ENCODE measurements at places on chromosomes 16 and 17. TPM values are rescaled to one million over a fixed set of nuclear protein-coding genes. Genes with fewer than 3 reads are reported as not detected.

DNA sequence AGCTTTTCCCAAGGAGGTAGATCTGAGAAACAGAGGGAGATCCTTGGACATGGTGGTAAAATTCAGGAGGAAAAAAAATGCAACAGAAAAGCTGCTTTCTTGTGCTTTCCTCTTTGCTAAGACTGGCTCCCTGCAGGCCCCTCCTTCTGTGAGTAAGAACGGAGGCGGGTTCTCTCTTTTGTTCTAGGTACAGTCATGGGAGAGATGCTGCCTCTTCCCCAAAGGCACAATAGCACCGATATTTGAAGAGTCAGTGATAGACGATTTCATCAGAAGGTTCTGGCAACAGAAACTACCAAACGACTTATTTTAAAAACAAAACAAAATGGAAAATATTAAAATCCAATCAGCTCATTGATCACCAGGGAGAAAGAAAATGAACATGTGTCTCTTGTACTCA lies 32.6 kb upstream of the KIFC3 start:
- no peak for DNase-seq
- H3K27me3 ChIP-seq, result no peaks in the 10 kb centered on the region
- H3K4me3 ChIP-seq, result no peak overlapping the region
- no peaks in the 10 kb centered on the region for H3K4me1 ChIP-seq
- no peak overlapping the region for H3K27ac ChIP-seq

- no peaks in the 10 kb centered on the region for H3K27me3 ChIP-seq
- no peak overlapping the region for H3K27ac ChIP-seq
- no peaks in the 10 kb centered on the region for H3K4me1 ChIP-seq
- DNase-seq, result no peak
These were observed 47.4 kb downstream of the CEP95 start for GRCh38 chr17:64554028-64554637.

GRCh38 chr17:30996486-30996885 lies 25.6 kb downstream of the RNF135 start:
- no peak for DNase-seq
- no peak overlapping the region for H3K27ac ChIP-seq
- H3K4me3 ChIP-seq, result no peak overlapping the region

- H3K36me3 ChIP-seq, result no peaks in the 10 kb centered on the region
- no peaks in the 10 kb centered on the region for H3K4me1 ChIP-seq
- no peak for DNase-seq
- H3K27me3 ChIP-seq, result no peaks in the 10 kb centered on the region
- peak overlapping the region; percentile 43 for H3K27ac ChIP-seq
These were observed 4.8 kb downstream of the PITPNC1 start for GRCh38 chr17:67381929-67382257.

DNA sequence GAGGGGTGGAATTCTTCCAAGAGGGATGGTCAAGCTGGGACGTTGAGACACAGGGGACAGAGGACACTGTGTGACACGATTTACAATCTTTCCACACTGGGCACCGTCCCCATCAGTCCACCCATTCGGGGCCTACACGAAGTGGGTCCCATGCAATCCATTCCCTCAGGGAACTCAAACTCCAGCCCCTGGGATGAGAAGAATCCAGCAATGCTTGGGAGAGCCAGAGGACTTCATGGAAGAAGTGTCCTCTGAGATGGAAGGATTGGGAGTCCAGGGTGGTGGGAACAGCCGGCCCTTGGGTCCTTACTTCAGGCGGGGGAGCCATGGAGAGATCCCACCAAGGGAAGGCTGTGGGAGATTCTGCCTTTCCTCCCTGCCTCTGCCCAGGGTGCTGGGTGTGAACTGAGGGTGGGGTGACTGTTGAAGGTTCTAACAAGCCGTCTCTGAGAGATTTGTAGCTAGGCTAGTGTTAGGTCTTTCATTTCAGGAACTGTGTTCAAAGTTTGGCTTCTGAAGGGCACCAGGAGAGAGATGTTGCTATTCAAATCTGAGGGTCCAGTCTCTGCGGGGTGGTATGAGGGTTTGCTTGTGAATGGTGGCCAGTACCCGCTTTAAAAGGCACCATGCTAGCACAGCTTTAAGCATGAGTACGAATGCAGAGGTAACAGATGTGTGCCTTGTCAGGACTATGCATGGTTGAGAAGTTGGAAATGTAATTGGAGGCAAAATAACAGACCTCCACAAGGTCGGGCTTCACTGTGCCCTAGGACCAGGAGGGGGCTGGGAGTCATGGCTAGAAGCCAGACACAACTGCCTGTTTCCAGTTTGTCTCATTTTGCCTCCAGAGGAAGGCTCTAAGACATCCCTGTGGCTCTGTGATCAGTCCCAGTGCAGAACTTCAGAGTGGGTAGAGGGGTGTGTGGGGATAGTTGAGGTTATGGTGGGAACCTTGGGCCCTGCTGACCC lies 1.9 kb downstream of the ATP1B2 start:
- H3K27me3 ChIP-seq, result no peaks in the 10 kb centered on the region
- peak; percentile 25 for DNase-seq

DNA sequence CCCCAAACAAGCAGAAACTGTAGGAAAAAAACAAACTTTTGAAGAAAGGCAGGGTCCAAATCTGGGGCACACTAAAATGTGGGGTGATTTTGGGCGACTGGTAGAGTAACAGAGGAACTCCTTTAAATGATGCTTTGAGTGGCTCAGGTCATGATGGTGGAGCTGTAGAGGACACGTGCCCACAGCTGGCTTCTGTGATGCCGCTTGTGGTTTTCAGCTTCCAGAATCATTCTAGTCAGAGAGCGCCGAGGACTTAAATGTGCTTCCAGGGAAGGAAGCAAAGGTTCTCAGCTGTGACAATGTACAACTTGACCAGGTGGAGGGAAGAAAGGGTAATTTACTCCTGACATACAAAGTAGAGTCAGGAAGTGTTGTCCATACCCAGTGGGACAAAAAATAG lies 162.4 kb downstream of the LGALS9B start:
- peaks cover 4% of the 10 kb centered on the region for H3K36me3 ChIP-seq
- DNase-seq, result no peak
- H3K4me1 ChIP-seq, result no peaks in the 10 kb centered on the region
- no peak overlapping the region for H3K4me3 ChIP-seq
- H3K27ac ChIP-seq, result no peak overlapping the region

- H3K27me3 ChIP-seq, result no peaks in the 10 kb centered on the region
- H3K27ac ChIP-seq, result peak overlapping the region; percentile 54
- no peak for DNase-seq
- H3K4me1 ChIP-seq, result peaks cover 6% of the 10 kb centered on the region
- H3K4me3 ChIP-seq, result no peak overlapping the region
- H3K36me3 ChIP-seq, result no peaks in the 10 kb centered on the region
These were observed 59.4 kb upstream of the SIAH1 start for GRCh38 chr16:48444574-48444973.

DNA sequence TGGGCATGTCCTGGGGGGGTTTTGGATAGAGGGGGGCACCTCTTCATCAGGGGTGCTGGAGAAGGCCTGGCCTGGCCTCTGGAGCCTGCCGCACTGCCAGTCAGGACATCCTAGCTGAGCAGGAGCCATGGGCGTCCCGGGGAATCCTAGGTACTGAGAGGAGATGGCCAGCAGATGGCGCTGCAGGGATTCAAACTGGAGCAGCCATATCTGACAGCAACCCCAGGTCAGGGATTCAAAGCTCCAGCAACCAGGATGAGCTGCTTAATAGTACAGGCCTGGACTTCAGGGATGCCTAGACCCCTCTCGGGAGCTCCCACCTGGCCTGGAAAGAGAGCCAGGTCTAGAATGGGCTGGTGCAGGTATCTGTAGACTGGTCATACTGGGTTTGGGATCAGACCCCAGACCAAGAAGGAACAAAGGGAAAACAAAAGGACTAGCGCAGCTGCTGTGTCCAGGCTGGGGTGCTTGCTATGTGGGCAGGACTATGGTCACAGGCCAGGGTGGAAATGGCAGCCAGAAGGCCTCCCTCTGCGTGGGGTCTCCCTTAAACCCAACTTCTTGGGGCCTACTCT lies 306.9 kb upstream of the RBFOX1 start:
- H3K36me3 ChIP-seq, result no peaks in the 10 kb centered on the region
- H3K4me1 ChIP-seq, result no peaks in the 10 kb centered on the region
- no peaks in the 10 kb centered on the region for H3K27me3 ChIP-seq
- DNase-seq, result peak; percentile 82
- no peak overlapping the region for H3K4me3 ChIP-seq
- no peak overlapping the region for H3K27ac ChIP-seq

DNA sequence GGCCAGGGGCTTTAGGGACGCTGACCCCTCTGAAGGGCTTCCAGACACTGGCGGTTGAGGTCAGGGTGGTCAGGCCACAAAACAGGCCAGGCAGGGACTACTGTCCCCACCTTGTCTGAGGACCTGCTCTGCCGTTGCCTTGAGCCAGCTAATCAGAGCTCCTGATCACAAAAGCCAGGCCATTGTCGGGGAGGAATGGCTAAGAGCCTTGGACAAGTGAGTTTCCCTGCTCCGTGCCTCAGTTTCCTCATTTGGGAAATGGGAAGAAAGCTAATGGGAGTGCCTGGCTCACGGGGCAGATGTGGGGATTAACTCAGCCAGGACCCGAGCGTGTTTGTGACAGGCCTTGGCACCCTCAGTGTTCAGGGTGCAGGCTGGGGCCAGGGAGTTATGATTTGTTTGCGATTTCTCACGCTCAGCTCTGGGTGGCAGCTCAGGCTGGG lies 246.5 kb upstream of the CIBAR2 start:
- no peak overlapping the region for H3K27ac ChIP-seq
- no peaks in the 10 kb centered on the region for H3K36me3 ChIP-seq
- H3K4me1 ChIP-seq, result peaks cover 6% of the 10 kb centered on the region

- DNase-seq, result no peak
- no peaks in the 10 kb centered on the region for H3K36me3 ChIP-seq
- no peaks in the 10 kb centered on the region for H3K27me3 ChIP-seq
- no peak overlapping the region for H3K27ac ChIP-seq
- no peaks in the 10 kb centered on the region for H3K4me1 ChIP-seq
These were observed 67.5 kb downstream of the SHISA6 start for GRCh38 chr17:11308531-11308930.

GRCh38 chr16:47064775-47065174 lies 79.0 kb downstream of the NETO2 start:
- H3K27ac ChIP-seq, result no peak overlapping the region
- no peaks in the 10 kb centered on the region for H3K27me3 ChIP-seq
- no peaks in the 10 kb centered on the region for H3K36me3 ChIP-seq
- H3K4me3 ChIP-seq, result no peak overlapping the region
- H3K4me1 ChIP-seq, result no peaks in the 10 kb centered on the region

DNA sequence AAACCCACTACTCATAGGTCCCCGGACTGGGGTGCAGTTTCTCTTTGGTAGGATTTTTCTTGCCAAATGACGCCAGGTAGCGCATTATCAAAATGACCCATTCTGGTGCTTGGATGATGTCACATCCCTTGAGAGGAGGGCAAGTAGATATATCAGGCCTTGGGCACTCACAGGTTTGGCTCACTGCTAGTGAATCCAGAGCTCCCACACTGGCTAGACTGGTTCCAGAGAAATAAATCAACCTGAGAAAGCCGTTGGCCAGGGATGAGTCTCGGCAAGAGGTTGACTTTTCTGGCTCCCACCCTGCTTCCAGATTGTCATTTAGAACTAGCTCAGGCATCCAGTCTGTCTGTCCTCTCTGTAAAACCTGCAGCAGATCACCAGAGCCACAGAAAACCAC lies 188.4 kb upstream of the MAF start:
- no peak overlapping the region for H3K27ac ChIP-seq
- no peaks in the 10 kb centered on the region for H3K36me3 ChIP-seq
- DNase-seq, result no peak
- no peaks in the 10 kb centered on the region for H3K27me3 ChIP-seq
- no peak overlapping the region for H3K4me3 ChIP-seq
- H3K4me1 ChIP-seq, result no peaks in the 10 kb centered on the region

DNA sequence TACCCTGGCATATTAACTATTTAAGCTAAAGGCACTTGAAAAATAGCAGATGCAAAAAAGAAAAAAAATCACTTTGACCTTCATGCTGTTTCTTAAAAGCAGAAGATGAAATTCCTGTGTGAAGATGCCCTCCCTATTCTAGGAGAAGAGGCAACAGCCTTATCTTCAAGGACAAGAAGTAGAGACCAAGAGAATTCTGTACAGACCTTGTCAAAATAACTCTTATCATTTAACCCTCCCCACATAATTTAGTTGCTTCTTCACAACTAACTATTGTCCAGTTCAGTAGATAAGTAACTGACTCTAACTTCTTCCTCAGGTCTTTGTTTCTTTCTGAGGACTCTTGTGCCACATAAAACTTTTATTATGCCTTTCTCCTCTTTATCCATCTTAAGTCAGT lies 72.0 kb upstream of the MARCHF10 start:
- H3K4me1 ChIP-seq, result no peaks in the 10 kb centered on the region
- H3K27ac ChIP-seq, result no peak overlapping the region
- no peak for DNase-seq
- no peaks in the 10 kb centered on the region for H3K27me3 ChIP-seq

DNA sequence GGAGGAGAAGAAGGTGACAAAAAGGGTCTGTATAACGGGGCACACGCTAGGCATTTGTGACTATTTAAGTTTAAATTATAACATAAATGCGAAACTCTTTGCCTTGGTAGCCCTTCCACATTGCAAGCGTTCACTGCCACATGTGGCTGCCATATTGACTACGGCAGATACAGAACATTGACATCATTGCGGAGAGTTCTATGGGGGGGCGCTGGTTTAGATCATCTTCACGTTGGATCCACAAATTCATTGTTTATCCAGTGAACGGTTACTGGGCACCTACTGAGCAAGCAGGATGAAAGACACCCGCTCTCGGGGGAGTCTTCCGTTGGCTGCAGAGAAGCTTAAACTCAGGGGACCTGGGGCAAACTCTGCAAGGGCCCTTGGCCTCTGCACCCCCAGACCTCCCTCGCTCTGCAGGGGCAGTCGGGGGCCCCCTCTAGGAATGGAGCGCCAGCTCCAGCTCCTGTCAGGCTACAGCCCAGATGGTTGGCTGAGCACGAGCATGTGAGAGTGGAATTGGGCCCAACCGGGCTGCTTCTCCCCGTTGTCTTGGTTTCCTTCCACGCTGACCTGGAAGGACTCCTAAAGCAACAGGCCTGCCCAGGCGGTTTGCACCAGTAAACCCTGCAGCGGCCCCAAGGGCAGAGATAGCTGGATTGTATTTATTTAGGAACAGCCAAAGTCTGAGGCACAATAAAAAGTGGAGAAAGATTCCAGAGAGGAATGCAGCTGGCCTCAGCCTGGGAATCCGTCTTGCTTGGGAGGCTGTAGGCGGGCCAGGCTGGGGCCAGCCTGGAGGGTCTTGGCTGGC lies 172.2 kb downstream of the SEC14L1 start:
- no peaks in the 10 kb centered on the region for H3K36me3 ChIP-seq
- H3K27me3 ChIP-seq, result no peaks in the 10 kb centered on the region
- peaks cover 19% of the 10 kb centered on the region for H3K4me1 ChIP-seq
- DNase-seq, result peak; percentile 83

- no peak overlapping the region for H3K4me3 ChIP-seq
- no peaks in the 10 kb centered on the region for H3K27me3 ChIP-seq
- H3K36me3 ChIP-seq, result no peaks in the 10 kb centered on the region
- no peak for DNase-seq
These were observed 61.8 kb downstream of the TMEM114 start for GRCh38 chr16:8528471-8528870.

GRCh38 chr17:16997514-16998429 lies 25.9 kb upstream of the TNFRSF13B start:
- peaks cover 4% of the 10 kb centered on the region for H3K4me1 ChIP-seq
- no peak for DNase-seq
- no peaks in the 10 kb centered on the region for H3K27me3 ChIP-seq
- no peak overlapping the region for H3K4me3 ChIP-seq

Gene TMED6
- 2.6 TPM for total RNA-seq

Gene KRT31
- not detected for total RNA-seq

Gene ABCA9
- total RNA-seq, result 2.0 TPM

Gene SPATA22
- total RNA-seq, result 0.31 TPM

Gene PRCD
- 2.2 TPM for total RNA-seq

Gene ADAMTS18
- 0.60 TPM for total RNA-seq

Gene SSTR5
- 6.7 TPM for total RNA-seq

Gene PHOSPHO1
- total RNA-seq, result 0.22 TPM

Gene PPL
- total RNA-seq, result 78.4 TPM

Gene RSKR
- total RNA-seq, result 10.2 TPM

Gene GNAO1
- 4.3 TPM for total RNA-seq

Gene CCL1
- total RNA-seq, result not detected

Gene CDH3
- 61.3 TPM for total RNA-seq

All from kidney (tissue), 22 donors.